NCI-H1694 treated with DMSO at 0.1 percent for 48 hours (cell line): ENCODE measurements at places on chromosomes 12 and 14.

- no peak for DNase-seq
Observed at GRCh38 chr14:67370830-67371229, 10.7 kb downstream of the EIF2S1 start.

DNA sequence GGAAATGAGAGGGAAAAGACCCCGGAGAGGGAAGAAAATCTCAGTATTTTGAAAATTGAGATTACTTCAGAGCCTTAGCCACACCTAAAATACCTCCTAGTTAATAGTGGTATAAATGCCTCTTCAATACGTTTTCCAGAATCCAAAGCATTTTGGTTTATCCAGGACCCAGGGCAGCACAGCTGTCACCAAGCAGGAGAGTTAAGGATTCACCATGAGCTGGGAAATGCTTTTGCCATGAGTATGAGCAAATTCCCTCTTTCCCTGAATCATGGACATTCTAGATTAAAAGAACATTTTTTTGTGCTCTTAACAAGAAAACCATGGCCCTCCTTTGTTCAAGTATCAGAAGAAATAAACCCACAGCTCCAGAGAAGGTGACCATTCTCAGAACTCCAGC, 21.8 kb upstream of the RTRAF start:
- no peak for DNase-seq

DNA sequence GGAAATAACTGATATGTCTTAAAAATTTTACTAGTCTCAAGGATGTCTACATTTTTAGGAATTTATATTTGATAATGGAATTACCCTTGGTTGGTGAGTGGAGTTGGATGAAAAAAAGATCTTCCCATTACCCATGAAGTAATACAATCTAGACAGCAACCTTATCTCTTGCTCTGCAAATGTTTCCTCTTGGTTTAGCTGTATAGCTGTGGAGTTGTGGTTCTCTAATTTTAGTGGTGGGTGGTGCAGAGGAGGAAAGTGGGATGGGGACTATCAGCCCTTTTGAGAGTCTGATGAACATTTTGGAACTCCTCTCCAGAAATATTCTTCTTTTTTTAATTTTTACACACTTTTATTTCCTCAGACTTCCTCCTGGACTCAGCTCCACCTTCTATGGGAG, 17.1 kb downstream of the SPX start:
- no peak for DNase-seq

- DNase-seq = no peak
Observed at GRCh38 chr14:103301512-103302354, 32.3 kb upstream of the EIF5 start.

- no peak for DNase-seq
Observed at GRCh38 chr12:13210236-13211190, 14.0 kb downstream of the EMP1 start.

DNA sequence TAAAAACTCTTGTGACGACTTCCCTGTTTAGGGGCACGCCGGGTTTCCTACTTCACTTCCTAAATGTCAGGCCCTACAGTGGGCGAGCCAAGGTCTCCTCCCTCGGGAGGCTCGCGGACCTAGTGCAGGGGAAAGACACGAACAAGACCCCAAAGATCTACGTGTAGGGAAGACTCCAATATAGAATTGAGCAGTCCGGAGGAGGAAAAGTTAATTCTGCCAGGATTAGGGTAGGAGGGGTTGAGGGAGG, 564 bp downstream of the ATXN3 start:
- DNase-seq = peak; percentile 59

DNA sequence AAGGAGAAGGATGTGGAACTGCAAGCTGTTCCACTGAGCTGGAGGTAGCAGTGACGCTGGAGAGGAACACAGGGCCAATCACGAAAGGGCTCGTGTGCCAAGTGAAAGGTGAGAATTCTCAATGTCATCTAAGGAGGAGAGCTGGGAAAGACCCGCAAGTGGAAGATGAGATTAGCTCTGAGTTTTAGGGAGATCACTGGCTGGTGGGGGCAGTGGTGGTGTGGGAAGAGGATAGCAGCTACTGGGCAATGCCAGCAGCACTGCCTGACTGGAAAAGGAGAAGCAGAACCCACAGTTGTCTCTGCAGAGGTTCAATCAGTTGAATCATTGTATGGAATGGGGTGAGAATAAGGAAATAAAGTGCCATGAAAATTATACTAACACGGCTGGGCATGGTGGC, 27.8 kb downstream of the SLC25A47 start:
- no peak for DNase-seq

DNA sequence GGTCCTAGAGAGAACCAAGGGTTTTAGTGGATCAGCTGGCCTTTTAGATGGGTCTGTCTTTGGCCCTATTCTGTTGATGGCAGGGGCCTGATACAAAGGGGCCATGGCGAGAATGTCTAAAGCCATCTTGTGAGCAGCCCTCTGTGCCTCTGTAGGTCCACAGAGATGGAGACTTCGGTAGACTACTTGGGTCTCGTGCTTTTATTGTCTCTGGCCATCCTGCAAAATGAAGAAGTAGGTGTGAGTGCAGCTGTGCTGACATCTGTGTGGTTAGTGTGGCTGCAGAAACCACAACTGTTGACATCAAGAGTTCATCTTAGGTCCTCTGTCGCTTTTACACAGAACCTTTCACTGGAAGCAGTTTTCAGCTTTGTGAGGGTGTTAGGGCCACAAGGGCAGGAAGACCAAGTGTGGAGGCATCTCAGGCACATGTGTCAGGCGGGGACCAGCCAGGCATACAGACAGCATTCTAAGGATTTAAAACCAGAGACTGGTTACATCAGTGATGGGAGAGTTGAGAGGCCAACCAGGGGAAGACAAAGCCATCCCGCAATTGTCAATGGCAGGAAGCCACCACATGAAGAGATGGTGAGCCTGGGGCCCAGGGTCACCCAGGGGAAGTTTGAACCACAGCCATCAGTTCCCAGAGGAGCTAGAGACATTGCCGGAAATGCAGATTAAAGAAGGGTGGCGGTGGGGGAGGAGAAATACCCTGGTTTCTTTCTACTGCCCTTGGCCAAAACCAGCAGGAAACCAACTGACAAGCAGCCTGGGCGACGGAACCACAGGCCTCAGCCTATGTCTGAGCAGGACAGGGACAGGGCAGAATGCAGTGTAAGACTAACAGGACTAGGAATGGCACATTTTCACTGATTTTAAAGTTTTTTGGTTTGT, 13.0 kb upstream of the TPCN1 start:
- DNase-seq = no peak

DNA sequence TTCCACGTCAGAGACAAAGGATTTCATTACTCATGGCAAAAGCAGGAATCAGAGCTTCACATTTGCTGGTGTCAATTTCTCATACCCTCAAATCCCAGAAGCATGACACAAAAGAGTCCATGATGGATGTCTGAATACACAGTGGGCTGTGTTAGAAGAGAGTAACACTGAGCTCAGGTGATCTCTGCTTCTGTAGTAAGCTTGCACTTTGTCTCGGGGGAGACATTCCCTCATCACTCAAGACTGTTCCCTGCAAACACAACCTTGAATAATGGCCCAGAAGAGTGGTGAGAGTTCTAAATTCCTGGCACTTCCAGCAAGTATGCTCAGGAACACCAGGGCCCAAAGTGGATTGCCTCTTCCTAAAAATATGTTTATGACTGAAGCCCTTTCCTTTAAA, 1787.2 kb upstream of the SEL1L start:
- DNase-seq = no peak

DNA sequence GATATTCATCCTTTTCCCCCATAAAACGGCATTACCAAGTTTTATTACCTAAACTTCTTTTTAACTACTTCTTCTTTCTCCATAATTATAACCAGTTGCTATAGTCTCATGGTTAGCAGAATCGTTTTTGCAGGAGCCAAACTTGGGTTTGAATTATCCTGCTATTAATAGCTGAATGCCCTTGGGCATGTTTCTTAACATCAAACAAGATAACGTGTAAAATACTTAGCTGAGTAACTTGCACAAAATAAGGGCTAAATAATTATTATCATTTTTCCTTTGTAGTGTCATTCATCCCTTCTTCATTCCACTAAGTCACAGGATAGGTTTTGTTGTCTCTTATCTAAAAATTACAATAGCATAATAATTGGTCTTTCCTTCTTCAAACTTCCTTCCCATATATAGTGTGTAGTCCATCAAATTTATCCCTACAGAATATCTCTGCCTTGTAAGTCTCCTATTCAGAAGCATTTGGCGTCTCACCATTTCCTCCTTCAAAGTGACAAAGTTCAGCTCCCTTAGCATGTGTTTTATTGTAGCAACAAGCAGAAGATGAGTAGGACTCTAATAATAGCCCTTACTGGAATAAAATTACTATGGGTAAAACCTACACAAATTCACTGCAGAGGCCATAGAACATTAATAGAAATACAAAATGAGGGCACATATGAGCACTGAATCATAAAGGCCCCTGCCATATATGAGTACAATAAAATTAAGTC, 63.8 kb downstream of the FAR2 start:
- no peak for DNase-seq

- DNase-seq = peak; percentile 14
Observed at GRCh38 chr12:66903782-66904396, 225.0 kb upstream of the GRIP1 start.

- DNase-seq = peak; percentile 94
Observed at GRCh38 chr14:77158175-77158881, 16.7 kb upstream of the ZDHHC22 start.

DNA sequence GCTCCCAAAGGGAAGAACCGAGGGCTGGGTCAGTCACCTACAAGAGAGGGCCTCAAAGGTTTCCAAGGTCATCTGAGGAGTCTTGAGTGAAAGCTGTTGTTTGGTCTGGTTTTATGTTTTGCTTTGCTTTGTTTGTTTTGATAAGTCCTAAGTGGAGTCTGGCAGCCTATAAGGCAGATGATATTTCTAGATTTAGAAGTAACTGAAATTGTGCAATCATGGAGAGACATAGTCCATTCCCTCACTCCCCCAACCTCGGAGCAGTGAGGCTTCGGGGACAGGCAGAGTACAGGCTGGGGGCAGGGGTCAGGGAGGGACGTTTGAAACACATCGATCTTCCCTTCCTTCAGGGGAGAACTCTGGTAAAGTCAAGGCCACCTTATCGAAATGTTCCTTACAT, 42.3 kb downstream of the TTC9 start:
- DNase-seq = no peak

- peak; percentile 86 for DNase-seq
Observed at GRCh38 chr14:76647697-76648298, 113.5 kb upstream of the VASH1 start.

GRCh38 chr14:96863327-96863985, 66.3 kb downstream of the VRK1 start:
- DNase-seq = no peak

GRCh38 chr14:98721061-98721460, 550.9 kb downstream of the BCL11B start:
- DNase-seq = no peak

GRCh38 chr12:17151917-17152316, 546.0 kb upstream of the LMO3 start:
- DNase-seq = no peak

DNA sequence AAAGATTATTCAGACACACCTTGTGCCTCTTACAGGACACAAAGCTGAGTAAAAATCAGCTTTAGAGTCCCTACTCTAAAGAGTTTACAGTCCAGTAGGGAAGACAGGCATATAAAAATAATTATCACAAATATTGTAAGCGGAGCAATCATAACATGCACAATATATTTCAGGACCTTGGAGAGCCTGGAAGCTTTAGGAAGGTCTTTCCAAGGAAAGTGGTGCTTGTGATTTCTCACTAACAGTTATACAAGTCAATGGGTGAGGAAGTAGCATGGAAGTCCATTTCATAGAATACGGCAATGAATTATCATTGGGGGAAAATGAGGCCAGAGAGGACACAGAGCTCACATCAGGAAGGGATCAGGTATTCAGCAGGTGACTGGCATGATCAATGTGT, 268.3 kb downstream of the C12orf50 start:
- DNase-seq = no peak

GRCh38 chr14:99141236-99141635, 130.8 kb downstream of the BCL11B start:
- no peak for DNase-seq

DNA sequence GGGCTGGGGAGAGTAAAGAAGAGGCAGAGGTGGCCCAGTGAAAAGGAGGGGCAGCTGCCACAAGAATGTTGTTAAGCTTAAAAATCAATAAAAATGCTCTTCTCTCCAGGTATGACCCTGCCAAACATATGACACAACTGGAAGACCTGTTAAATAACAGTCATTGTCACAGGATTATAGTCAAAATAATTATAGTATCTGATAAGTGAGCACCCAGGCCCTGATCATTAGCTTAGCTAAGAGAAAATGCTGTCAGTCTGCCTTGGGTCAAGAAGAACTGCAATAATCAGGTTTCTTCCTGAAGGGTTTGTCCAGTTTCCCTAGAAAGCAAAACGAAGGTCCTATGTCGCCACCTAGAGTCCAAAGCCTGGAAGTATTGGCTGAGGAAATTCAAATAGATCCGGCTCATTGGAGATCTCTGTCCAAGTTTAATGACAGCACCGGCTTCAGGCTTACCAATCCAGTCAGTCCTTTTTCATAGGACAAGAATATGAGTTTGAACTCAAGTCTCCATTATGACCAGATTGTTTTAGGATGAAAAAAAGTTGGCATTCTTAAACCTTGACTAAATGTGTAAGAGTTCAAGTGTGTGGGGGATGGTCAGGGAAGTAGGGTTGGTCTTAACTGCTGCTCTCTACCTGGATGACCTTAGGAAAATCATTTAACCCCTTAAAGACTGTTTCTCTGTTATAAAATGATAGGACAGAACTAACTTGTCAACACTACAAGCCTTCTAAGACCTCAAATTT, 22.5 kb upstream of the NKX2-8 start:
- DNase-seq = peak; percentile 61

GRCh38 chr12:12682284-12682683, 13.7 kb downstream of the GPR19 start:
- DNase-seq = no peak

- DNase-seq = no peak
Observed at GRCh38 chr14:37598747-37599506, 3.5 kb downstream of the TTC6 start.

DNA sequence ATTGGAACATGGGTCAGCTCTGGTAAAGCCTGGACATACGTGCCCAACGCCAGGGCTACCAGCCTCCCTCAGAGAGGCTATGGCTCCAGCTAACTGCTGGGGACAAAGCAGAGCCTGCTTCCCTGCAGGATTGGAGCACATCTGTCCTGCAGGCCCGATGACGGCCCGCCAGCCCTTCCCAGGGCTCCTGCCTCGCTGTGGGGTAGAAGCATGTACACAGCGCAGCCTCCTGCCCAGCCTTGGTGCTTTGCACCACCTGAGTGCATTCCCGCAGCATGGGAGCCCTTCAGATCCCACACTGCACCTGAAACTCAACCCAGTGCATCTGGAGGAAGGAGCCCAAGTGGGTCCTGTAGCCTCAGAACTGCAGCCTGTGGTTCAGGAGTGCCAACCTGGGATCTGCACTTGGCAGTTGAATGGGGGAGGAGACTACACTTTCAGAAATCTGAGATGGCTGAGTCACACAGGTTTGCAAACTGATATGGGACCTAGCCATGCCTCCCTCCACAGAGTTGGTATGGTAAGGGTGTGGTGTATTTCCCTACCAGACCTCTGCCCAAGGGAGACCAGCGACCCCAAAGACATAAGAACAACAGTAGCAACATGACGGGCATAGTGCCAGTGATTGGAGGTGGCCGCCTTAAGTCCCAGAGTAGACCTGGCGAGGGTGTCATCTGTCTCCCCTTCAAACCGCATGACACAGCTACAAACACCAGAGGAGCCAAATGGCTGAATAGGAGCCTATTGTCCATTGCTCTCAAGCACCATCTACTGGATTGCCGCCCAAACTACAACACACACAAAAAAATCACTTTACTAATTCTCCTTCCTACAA, 273.9 kb upstream of the MIS18BP1 start:
- DNase-seq = peak; percentile 39

- no peak for DNase-seq
Observed at GRCh38 chr12:65696227-65696626, 128.1 kb upstream of the HMGA2 start.
